ENCODE measurements at places on chromosomes 3 and 15.

DNA sequence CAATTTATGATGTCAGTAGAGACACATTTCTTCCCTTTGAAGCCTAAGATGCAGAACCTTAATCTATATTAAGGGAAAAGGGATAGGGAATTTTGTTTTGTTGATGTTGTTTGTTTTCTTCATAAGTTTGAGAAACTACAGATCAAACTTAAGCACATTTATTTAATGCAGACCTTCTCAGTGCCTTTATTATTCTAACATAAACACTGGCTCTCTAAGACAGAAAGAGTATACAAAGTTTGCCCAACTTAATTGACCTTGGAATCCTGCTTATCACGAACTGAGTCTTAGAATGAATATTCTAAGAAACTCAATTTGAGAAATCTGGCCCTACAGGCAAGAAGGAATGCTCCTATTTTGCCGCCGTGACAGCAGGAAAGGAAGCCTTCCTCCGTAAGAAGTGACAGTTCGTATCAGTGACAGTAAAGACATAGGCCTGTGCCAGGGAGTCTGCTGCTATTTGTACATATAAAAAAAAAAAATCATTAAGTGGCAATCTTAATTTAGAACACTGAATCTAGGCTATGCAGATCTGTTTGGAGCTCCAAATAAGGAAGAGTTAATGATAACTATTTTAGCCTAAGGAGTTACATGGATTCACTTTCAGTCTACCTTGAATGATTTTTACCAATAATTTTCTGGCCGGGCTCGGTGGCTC, 8.8 kb upstream of the IMPG2 start:
- no peak for DNase-seq
- H3K4me1 ChIP-seq: peaks cover 4% of the 10 kb centered on the region
- H3K4me3 ChIP-seq: no peak overlapping the region
- no peak overlapping the region for H3K27ac ChIP-seq
- H3K36me3 ChIP-seq: peaks cover 7% of the 10 kb centered on the region
- no peaks in the 10 kb centered on the region for H3K27me3 ChIP-seq

GRCh38 chr3:49173116-49173791, 1.9 kb downstream of the KLHDC8B start:
- peaks cover 16% of the 10 kb centered on the region for H3K4me1 ChIP-seq
- H3K4me3 ChIP-seq: no peak overlapping the region
- no peak for DNase-seq
- H3K27ac ChIP-seq: no peak overlapping the region

DNA sequence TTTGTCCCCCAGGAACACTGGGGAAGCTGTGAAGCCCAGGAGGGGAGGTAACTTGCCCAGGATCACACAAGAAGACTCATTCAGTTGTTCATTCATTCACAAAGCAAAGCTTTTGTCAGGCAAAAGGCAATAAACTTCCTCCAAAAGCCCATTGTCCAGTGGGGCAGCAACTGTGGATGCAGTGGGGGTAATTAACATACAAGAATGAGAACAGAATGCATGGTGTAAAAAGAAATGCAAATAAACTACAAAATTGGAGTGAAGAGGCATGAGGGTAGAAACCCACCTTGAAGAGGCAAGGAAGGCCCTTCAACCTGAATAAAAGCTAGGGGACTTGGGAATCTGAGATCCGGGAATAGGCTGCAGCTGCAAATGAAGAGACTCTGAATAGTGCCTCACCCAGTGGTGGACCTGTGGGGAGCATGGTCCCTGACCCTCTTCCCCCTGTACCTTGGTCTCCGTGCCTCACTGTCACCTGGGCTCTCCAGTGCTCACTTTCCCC, 363.6 kb downstream of the CLSTN2 start:
- H3K27ac ChIP-seq: no peak overlapping the region
- H3K36me3 ChIP-seq: no peaks in the 10 kb centered on the region
- H3K27me3 ChIP-seq: peaks cover 6% of the 10 kb centered on the region
- DNase-seq: no peak
- no peak overlapping the region for H3K4me3 ChIP-seq

GRCh38 chr3:195094191-195094921, 176.6 kb downstream of the XXYLT1 start:
- H3K27ac ChIP-seq: no peak overlapping the region
- H3K36me3 ChIP-seq: peaks cover 2% of the 10 kb centered on the region
- H3K4me3 ChIP-seq: peak overlapping the region; percentile 4
- peaks cover 31% of the 10 kb centered on the region for H3K4me1 ChIP-seq
- no peaks in the 10 kb centered on the region for H3K27me3 ChIP-seq
- no peak for DNase-seq

- no peak overlapping the region for H3K27ac ChIP-seq
- H3K4me1 ChIP-seq: peaks cover 22% of the 10 kb centered on the region
- H3K4me3 ChIP-seq: no peak overlapping the region
- peaks cover 7% of the 10 kb centered on the region for H3K36me3 ChIP-seq
- no peak for DNase-seq
These were observed 24.4 kb downstream of the XXYLT1 start for GRCh38 chr3:195246581-195246995.

DNA sequence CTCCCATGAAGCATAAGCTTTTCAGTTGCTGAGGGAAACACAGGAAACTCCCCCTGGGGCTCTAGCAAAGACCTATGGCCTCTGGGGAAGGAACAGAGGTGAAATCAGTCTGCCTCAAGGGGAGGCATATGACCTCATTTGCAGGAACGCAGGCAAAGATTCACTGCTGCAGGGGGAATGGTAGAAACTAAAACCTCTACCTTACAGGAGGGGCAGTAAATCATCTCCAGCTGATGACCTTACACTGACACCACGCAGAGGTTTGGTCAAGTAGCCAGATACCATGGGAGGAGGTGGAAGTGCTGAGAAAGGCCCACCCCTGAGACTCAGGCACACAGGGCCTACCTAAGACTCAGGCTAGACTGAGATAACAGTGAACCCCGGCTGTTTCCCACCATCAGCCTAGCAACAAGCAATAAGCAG, 81.1 kb downstream of the RAD18 start:
- no peak for DNase-seq
- H3K4me1 ChIP-seq: no peaks in the 10 kb centered on the region
- no peak overlapping the region for H3K27ac ChIP-seq
- H3K27me3 ChIP-seq: no peaks in the 10 kb centered on the region
- H3K4me3 ChIP-seq: no peak overlapping the region
- H3K36me3 ChIP-seq: peaks cover 84% of the 10 kb centered on the region

- H3K4me1 ChIP-seq: peaks cover 7% of the 10 kb centered on the region
- no peak overlapping the region for H3K4me3 ChIP-seq
- no peaks in the 10 kb centered on the region for H3K27me3 ChIP-seq
- H3K27ac ChIP-seq: no peak overlapping the region
These were observed 32.8 kb downstream of the BDH1 start for GRCh38 chr3:197522881-197523441.

DNA sequence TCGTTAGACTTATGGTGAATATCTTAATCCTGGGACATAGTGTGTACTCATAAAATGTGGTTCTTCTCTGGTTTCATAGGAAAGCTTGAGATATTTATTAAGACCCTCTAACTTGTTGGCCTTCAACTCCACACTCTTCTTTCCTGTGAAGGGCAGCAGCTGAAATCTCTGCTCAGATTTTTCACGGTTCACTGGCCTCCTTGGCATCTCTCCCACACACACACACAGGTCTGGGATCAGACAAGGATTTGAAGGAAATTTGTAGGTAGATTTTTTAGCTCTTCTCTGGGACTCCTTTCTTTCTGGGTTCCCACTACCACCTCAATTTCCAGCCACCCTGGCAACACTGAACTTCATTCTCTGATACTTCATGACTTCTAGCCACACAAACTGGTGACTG, 70.2 kb downstream of the MYRIP start:
- no peaks in the 10 kb centered on the region for H3K36me3 ChIP-seq
- DNase-seq: no peak
- no peak overlapping the region for H3K4me3 ChIP-seq
- no peak overlapping the region for H3K27ac ChIP-seq

GRCh38 chr3:117302428-117302827, 592.8 kb downstream of the TUSC7 start:
- H3K27me3 ChIP-seq: no peaks in the 10 kb centered on the region
- no peaks in the 10 kb centered on the region for H3K36me3 ChIP-seq
- H3K4me3 ChIP-seq: no peak overlapping the region
- no peaks in the 10 kb centered on the region for H3K4me1 ChIP-seq

GRCh38 chr3:126554560-126555525, 3.9 kb downstream of the C3orf22 start:
- no peak overlapping the region for H3K27ac ChIP-seq
- no peak for DNase-seq
- no peaks in the 10 kb centered on the region for H3K27me3 ChIP-seq

All from activated naive CD8-positive, alpha-beta T cell treated with anti-CD3 and anti-CD28 coated beads, Interleukin-2, amount 50 U/mL, for 24 hours (primary cell).